NCI-H526 treated with DMSO at 0.1 percent for 48 hours (cell line): ENCODE measurements at places on chromosomes 3 and 15.

GRCh38 chr15:80216911-80217310 is 35.1 kb downstream of the CTXND1 start:
- DNase-seq = no peak

DNA sequence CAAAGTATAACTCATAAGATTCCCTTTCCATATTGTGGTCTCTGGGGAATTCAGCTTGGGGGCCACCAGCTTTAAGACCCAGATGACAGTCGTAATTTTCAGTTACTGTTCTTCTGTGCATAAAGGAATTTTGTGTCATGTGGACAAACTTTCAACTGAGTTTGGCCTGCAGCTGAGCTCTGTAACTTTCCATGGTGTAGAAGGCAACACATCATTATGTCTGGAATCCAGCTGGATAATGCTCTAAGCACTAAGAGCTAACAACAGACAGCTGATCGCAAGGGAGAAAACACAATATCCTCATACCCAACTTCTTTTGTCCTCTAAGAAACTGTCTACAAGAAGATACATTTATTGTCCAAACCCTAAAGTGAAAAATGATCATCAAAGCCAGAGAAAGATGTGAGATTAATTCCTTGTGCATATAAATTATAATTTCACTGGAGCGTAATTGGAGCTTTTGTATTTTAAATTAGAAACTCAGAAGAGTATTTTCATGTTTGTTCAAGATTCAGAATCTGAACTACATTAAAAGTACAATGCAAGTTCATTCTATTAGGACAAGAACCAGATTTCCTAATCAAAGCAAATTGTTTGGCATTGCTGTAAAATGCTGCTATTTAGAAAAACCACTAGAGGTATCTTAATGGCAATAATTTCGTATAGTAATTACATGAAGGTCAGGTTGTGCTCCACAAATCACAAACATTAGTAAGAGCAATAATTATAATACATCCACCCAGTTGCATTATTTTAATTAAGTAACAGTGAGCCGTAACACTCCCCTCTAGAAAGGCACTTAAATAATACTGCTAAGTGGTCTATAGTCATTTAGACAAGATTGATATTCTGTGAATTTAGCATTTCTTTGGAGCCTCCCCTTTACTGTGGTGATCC is 218.8 kb downstream of the ATP8B4 start:
- DNase-seq = no peak

GRCh38 chr3:48614044-48614443 is 4.6 kb upstream of the UQCRC1 start:
- no peak for DNase-seq

GRCh38 chr3:139718415-139718814 is 40.6 kb upstream of the NMNAT3 start:
- peak; percentile 11 for DNase-seq

DNA sequence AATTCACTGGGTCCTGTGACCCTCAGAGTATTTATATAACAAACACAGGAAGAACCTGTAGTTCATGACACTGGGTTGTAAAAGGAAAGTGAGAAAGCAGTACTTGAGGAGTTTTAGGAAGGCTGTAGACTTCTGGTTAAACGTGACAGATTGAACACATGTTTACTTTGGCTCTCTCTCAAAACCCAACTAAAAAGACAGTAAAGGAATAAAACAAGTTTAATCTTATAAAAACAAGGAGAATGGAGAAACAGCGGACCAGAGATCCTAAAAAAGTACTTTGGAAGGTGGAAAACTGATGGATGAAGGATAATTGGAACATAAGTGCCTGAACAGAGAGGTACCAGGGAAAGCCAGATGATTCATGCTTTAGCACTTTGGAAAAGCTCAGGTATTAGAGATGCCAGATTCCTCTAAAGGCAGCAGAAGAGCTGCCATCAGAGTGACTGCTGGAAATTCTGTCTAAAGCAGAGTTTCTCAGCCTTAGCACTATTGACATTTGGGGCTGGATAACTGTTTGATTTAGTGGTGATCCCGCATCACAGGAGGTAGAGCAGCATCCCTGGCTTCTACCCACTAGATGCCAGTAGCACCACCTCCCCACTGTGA is 182.9 kb upstream of the RORA start:
- no peak for DNase-seq

GRCh38 chr3:180478695-180479094 is 123.3 kb upstream of the TTC14 start:
- no peak for DNase-seq

- no peak for DNase-seq
These were observed 1.6 kb downstream of the RUVBL1 start for GRCh38 chr3:128122013-128122412.

DNA sequence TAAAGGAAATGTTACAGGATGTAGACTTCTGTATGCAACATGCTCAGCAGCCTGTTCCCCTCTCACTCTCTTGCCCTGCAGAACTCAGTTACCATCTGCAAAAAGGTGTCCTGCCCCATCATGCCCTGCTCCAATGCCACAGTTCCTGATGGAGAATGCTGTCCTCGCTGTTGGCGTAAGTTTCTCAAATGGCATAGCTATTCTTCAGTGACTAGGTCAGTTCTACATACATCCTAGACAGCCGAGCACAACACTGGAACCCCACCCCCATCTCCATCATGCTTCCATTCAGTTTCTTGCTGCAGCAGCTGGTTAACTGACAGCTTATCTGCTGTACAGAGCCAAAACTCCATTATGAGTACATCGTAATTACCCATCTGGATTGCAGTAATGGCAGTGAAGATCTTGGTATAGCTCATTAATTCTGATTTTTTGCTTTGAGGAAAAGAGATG is 4.5 kb downstream of the THBS1 start:
- no peak for DNase-seq

- no peak for DNase-seq
These were observed 14.6 kb downstream of the HEMK1 start for GRCh38 chr3:50583897-50584296.

DNA sequence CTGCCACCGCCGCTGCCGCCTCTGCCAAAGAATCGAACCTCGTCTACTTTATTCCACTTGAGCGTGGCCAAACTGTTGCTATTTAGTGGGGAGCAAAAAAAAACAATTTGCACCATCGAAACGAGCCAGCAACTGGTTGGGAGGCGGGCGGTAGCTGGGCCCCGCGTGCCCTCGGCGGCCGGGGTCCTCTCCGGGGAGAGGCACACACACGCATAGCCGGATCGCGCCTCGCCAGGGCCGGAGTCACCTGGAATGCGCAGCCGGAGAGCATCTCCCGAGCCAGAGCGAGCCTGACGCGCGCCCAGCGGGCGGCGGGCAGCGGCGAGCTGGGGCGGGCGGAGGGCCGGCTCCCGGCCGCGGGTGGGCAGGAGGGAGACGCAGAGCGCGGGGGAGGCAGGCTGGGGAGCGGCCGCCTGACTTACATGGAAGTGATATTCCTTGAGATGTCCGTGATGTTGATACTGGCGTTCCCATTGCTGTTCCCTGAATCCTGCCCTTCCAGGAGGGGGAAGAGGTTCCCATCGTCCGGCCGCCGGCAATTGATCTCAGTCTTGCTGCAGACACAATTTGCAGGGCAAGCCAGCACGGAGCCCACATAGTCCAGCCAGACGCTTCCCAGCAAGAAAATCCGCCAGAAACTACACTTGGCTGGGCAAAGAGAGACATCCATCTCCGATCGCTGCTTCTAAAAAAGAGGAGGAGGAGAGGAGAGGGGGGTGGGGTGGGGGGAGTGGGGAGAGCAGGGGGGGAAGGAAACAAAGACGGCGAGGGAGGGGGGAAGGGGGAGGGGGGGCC is 858 bp downstream of the NTRK3 start:
- DNase-seq = peak; percentile 16

- no peak for DNase-seq
These were observed 37.6 kb downstream of the NANOGP8 start for GRCh38 chr15:35047528-35047927.

DNA sequence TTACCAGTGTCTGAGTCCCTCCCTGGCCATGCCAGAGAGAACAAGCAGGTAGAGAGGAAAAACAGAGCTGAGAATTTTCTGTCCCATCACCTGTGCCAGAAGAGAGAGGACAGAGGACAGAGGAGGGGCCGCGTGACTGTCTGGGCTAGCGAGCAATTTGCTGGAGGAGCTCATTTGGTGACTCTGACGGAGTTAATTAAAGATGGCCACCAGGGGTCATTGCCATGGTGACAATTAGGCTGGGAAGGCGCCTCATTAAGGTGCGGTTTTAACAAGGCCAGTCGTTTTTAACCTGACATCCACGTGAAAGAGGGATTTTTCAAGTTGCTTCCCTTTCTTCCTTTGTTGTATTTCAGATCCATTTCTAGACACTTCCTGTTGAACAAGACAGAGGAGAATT is 72.4 kb downstream of the RHCG start:
- no peak for DNase-seq

GRCh38 chr3:64270142-64270865 is 45.0 kb upstream of the PRICKLE2 start:
- DNase-seq = no peak

- no peak for DNase-seq
These were observed 213.7 kb downstream of the FOXP1 start for GRCh38 chr3:71369701-71370391.

DNA sequence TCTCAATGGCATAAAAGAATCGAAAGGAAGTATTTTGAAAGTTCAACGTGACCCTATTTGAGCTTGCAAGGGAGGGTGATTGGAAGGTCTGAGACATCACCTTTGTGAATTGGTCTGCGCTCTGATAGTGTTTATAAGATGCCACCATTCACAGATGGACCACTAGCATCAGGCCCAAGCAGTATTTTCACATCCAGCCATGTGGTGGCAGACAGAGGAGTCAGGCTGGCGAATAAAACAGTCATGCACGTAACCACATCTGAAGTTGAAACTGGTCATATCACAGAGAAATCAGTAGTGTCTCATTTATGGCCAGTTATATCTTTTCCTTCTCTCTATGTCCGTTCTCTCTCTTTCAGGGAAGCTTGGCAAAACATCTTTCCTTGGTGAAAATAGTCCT is 170.1 kb upstream of the ONECUT1 start:
- no peak for DNase-seq

DNA sequence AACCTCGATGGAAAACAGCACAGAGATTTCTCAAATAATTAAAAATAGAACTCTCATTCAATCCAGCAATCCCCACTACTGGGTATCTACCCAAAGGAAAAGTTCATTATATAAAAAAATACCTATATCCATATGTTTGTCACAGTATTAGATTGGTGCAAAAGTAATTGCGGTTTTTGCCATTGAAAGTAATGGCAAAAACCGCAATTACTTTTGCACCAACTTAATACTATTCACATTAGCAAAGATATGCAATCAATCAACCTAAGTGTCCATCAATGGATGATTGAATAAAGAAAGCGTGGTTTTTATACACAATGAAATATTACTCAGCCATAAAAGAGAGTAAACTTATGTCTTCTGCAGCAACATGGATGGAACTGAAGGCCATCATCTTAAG is 12.2 kb upstream of the CCDC54 start:
- DNase-seq = no peak

DNA sequence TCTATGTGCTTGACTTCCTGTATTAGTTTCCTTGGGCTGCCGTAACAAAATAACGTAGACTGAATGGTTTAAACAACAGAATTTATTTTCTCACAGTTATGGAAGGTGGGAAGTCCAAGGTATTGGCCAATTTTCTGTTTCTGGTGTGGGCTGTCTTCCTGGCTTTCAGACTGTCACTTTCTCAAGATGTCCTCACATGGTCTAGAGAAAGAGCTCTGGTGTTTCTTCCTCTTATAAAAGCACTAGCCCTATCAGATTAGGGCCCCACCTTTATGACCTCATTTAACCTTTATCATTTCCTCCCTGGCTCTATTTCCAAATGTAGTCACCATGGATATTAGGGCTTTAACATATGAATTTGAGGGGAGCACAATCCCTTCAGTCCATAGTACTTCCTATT is 54.6 kb downstream of the SPRED1 start:
- DNase-seq = no peak

DNA sequence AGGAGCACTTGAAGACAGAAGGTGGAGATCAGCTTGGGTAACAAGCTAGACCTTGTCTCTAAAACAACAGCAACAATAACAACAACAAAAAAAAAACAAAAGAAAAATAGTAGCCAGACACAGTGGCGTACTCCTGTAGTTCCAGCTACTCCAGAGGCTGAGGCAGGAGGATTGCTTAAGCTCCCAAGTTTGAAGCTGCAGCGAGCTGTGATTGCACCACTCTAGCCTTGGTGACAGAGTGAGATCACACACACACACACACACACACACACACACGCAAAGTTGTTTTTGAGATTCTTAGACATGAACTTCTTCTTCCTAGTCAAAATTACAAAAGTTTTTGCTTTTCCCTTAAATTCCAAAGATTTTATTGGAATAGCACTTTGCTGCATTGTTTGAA is 93.0 kb upstream of the IGSF10 start:
- no peak for DNase-seq

DNA sequence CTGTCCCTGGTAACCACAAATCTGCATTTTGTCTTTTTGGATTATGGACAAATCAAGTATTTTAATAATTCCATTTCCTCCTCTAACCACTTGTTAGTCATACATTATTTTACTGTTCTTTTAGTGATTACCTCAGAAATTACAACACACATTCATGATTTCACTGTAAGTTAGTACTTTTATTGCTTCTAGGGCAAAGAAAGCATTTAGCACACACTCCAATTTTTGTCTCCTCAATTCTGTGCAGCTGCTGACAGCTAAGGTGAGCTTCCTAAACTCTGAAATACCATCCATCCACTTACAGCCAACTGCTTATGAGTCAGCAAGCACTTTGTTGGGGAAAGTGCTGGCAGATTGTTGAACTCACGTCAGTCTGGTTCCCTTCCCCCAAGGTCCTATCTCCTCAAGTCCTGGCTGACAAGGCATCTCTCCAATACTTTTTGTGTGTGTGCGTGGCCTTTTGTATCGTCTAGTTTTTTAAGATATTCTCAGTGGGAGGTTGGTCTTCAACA is 49.4 kb upstream of the TNFAIP8L3 start:
- no peak for DNase-seq

DNA sequence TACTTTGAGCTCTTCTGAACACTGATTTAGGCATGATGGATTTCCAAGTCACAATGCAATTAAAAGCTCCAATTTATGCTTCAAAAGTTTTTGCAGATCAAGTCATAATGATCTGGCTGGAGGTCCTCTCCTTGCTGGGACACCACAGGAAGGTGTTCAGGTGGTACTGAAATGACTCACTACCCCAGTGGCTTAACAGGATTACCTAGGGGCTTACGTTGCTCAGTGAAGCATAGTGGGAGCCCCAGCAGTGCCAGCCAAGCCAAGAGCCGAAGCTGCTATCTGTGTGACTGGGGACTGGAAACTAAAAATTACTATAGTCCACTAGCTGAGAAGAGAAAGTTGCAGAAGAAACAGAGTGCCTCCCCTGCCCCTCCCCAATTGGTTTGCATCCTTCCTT is 110.1 kb upstream of the LPP start:
- DNase-seq = no peak

GRCh38 chr3:39724233-39724846 is 85.1 kb upstream of the MYRIP start:
- DNase-seq = no peak

- DNase-seq = no peak
These were observed 70.1 kb downstream of the GPR160 start for GRCh38 chr3:170107941-170108340.

- no peak for DNase-seq
These were observed 351.5 kb upstream of the ICE2 start for GRCh38 chr15:60830479-60830878.

- no peak for DNase-seq
These were observed 369.1 kb downstream of the RORA start for GRCh38 chr15:60859996-60860494.
